ENCODE measurements at places on chromosomes 7 and 10.

- DNase-seq: no peak
Observed at GRCh38 chr10:98331885-98332284, 63.9 kb upstream of the LOXL4 start.

DNA sequence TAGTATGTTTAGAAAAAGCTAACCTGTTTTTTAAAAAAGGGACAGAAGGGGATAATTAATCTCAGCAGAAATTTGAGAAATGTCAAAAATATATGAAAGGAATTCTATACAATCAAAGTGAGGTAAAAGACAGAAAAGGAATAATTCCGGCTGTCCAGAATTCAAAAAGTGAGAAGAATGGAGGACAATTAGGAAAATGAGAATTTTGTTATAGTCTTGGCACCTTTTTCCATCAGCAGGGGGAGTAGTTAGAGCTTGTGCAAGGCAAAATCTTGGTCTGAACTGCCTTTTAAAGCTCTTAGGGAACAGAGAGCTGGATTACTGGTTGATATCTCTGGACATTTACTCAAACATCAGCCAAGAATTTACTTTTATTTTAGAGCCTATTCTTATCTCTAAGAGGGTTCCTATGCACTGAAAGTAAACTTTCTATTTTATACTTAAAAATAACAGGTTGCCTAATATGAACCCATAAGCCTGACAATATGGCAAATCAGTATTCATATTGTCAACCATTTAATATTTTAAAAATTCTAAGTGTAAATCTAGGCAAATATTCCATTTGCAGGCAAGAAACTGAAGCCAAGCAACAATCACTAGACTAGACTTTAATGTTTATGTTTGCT, 185.6 kb downstream of the ANK3 start:
- DNase-seq: no peak

DNA sequence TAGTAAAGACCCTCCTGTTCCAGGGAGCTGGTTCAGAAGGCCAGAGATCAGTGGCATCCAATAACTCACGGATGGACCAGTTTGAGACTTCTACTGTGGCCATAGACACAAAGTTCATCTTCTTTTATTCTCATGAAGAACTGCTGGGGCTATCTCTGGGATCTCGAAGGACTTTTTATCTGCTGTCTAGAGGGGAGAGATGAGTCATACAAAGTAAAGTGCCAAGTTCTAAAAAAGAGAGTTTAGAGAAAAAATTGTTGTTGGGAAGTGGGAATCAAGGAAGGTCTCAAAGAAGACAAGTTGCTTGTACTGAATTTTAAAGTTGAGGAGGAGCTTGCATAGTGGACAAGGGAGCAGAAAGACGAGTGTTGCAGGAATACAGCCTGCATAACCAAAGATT, 8.0 kb upstream of the FAM221A start:
- no peak for DNase-seq

DNA sequence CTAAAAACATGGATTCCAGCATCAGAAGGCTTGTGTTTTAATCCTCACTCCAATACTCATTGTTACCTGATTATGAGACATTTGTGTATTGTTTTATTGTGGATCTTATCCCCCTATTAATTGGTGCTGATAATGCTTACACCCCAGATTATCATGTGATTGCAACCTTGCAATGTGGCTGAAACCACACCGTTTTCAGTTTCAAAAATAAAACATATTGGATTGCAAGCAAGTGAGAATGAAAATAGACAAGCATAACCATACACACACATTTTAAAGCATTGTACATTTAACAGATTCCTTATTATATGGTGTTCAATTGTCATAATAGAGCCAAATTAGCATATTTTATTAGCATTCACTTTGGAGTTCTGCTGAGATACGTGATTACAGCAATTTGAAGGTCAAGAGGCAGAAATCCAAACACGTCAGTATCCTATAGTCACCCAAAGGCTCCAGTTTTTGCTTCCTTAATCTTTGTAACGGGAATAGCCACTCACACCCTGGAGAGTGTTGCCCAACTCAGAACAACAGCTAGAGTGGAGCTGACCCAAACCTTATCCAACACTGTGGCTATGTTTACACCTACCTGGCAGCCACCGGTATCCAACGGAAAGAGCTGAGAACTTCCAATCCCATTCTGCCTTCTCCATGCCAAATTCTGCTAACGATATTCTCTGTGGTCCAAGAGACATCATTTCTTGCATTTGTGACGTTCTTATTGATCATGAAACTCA, 317.1 kb upstream of the KLF6 start:
- no peak for DNase-seq

DNA sequence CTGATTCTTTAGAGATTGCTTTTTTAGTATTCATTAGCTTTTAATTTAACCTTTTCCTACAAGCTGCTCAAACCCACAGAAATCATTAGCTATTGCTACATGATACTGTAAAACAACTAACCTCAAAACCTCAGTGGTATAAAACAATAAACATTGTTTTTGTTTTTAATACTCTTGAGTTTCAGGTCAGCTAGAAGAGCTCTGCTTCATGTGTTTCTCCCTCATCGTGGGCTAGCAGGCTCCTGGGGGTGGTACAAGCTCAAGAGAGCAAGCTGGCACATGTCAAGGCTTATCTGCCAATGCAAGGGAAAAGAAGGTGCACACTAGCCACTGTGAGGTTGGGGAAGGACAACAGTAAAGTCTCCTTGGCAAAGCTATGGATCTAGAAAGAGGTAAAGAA, 232.9 kb upstream of the PHF14 start:
- DNase-seq: no peak

DNA sequence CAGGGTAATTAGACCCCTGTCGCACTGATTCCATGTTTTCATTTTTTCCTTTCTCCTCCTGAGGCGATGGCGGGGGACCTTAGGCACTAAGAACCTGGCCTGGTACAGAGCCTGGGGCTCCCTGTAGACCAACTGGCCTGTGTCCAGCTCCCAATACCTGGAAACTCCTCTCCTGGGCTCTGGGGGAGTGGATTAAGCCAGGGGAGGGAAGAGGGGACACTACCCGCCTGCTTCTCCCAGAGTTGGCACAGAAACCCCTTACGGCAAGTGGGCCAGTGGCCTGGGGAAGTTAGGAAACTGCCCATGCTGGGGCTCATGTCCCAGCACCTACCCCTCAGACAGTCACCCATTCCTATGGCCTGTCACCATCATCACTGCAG, 121.6 kb downstream of the GRID1 start:
- no peak for DNase-seq

GRCh38 chr10:75959912-75960311, 528.5 kb downstream of the LRMDA start:
- DNase-seq: no peak

All from stimulated activated CD8-positive, alpha-beta memory T cell treated with anti-CD3 and anti-CD28 coated beads, Interleukin-2, amount 100 ng/mL, for 48 hours (primary cell).